ENCODE measurements at places on chromosomes 6 and 20. TPM values are rescaled to one million over a fixed set of nuclear protein-coding genes. Genes with fewer than 3 reads are reported as not detected.

DNA sequence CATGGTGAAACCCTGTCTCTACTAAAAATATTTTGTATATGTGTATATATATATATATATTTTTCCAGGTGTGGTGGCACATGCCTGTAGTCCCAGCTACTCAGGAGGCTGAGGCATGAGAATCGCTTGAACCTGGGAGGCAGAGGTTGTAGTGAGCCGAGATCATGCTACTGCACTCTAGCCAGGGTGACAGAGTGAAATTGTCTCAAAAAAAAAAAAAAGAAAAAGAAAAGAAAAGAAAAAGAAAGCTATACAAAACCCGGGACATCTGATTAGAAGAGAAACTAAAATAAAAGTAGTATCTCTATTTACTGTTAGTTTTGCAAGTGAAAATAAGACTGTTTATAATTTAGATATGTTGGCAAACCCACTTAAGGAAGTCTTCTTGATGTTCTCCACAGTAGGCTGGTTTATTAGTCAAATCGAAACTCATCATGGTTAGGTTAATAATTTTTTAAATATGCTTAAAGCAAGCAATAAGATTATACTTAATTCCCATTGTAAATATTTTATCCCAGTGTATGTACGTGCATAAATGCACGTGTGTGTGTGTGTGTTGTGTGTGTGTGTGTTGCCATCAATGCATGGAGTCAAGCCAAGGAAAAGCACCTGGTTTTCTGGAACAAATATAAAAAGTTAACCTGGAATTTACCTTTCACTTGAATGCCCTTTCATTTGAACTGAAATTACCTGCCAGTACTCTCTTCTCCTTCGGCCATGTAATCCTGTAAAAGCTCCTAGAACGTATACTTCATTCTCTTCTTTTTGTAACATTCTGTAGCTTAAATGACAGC lies 7.1 kb downstream of the VNN2 start:
- H3K27me3 ChIP-seq, result peaks cover 6% of the 10 kb centered on the region
- no peak overlapping the region for H3K27ac ChIP-seq
- no peaks in the 10 kb centered on the region for H3K4me1 ChIP-seq
- no peak overlapping the region for H3K4me3 ChIP-seq

NUP43 gene
- total RNA-seq, result 88.5 TPM

DNA sequence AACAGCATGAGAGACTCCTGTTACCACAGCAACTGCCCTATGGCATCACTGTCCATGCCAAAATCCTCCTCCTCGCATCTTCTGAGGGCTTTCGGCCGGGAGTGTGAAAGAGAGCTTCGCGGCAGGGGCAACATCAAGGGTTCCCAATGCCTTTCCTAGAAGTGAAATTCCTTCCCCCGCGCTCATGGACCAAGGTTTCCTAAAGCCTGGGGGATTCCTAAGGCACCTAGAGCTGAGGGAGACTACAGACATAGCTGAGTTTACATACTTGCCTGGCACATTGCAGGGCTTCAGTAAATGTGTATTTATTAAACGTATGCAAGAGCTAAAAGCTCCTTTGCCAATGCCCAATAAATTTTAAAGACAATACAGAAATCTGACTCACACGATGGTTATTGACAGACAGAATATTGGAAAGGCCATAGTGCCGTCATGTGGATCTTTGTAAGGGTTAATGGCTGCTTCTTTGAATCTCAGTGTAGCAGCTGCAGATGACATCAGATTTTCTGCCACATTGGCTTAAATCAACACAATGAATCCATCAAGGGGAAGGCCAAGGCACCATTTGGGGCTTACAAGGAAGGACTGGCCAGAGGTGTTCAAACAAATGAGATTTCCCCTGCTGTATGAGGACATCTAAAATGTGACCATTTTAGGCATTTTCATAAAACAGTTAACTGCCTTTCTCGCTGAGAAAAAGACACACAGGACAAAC lies 281.2 kb upstream of the JARID2 start:
- no peak overlapping the region for H3K4me3 ChIP-seq
- no peak for DNase-seq
- peak overlapping the region; percentile 16 for H3K27ac ChIP-seq
- H3K4me1 ChIP-seq, result peaks cover 16% of the 10 kb centered on the region
- H3K27me3 ChIP-seq, result no peaks in the 10 kb centered on the region

GRCh38 chr6:155985660-155986138 lies 530.1 kb upstream of the NOX3 start:
- H3K36me3 ChIP-seq, result no peaks in the 10 kb centered on the region
- H3K4me3 ChIP-seq, result no peak overlapping the region
- H3K27ac ChIP-seq, result no peak overlapping the region
- DNase-seq, result peak; percentile 24
- H3K4me1 ChIP-seq, result no peaks in the 10 kb centered on the region

DNA sequence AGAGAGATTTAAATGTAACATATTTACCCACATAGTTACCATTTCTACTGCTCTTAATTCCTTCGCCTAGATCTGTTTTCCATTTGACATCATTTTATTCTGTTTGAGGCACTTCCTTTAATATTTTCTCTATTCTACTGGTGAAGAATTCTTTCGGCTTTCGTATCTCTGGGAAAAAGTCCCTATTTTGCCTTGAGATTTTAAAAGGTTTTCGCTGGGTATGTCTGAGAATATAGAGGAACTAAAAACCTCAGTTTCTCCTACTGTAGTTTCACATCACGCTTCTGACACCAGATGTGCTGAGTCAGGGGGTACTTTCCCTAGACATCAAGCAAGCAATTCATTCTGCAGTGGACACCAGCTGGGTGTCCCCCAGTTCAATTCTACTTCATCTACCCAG lies 61.7 kb downstream of the E2F3 start:
- H3K4me1 ChIP-seq, result no peaks in the 10 kb centered on the region
- no peaks in the 10 kb centered on the region for H3K36me3 ChIP-seq
- no peaks in the 10 kb centered on the region for H3K27me3 ChIP-seq
- DNase-seq, result no peak
- no peak overlapping the region for H3K27ac ChIP-seq
